Right ventricle myocardium superior (tissue), 1 donor: ENCODE measurements at places on chromosomes 5 and 9. TPM values are rescaled to one million over a fixed set of nuclear protein-coding genes. Genes with fewer than 3 reads are reported as not detected.

GRCh38 chr9:71910650-71911060, 338 bp downstream of the ABHD17B start:
- no peak for DNase-seq

DNA sequence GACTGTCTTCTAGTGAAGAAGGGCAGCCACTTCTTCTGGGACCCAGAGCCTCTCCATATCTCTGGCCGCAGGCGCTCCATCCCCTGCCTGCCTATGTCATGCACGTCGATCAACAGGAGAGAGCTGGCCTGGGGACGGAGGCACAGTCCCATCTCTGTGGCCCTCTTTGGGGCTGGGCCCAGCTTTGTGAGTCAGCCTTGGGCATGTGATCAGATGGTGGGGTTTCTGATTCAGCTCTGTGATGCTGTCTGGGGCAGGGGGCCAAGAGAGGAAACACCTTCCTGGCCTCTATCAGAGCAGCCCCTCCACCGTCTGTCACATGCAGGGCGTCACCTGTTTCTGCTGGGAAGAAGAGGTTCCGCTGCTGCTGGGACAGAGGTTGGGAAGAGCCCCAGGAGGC, 72.6 kb downstream of the MVB12B start:
- DNase-seq: no peak

- DNase-seq: no peak
Observed at GRCh38 chr5:28117273-28117672, 1078.9 kb upstream of the CDH9 start.

SLC6A19 gene
- total RNA-seq: not detected

- DNase-seq: no peak
Observed at GRCh38 chr5:103465891-103466290, 96.7 kb downstream of the NUDT12 start.

TICAM2 gene
- 2.7 TPM for total RNA-seq

DNA sequence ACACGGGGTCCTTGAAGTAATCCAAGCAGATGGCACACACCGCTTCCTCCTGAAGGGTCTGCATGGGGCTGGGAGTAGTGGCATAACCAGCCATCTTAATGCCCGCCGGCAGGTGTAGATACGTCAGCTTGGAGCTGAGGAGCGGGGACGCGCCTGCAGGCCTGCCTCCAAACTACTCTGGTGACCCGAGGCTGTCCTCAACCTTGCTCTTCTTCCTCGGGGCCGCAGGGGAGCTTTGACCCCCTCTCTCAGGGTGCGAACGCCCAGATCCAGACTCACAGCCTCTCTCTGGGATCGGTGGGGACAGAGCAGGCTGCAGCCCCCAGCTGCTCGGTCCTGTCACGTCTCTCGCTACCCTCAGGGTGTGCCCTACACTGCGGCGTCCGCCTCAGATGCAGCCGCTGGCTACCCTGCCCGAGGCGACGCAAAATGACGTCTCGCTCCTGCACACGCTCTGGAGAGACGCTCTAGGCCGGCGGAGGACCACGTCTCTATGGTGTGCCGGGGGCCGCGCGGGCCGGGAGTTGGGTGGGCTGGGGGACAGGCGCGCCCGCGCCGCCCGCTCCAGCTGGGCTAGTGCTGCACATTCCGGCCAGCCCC, at the start of gene TRIM52:
TSS of gene TRIM52 (minus strand) at position 424 of the 600 bp plus-strand sequence. CDS start at position 94, 330 bp downstream.
- peak; percentile 96 for DNase-seq

MYOT gene
- 11.7 TPM for total RNA-seq

KIAA0825 gene
- total RNA-seq: 1.5 TPM
